Transverse colon (tissue), 4 donors: ENCODE measurements at places on chromosomes 6 and 20. TPM values are rescaled to one million over a fixed set of nuclear protein-coding genes. Genes with fewer than 3 reads are reported as not detected.

The DEF6 gene
- total RNA-seq, result 4.2 TPM

The OR2H2 gene
- not detected for total RNA-seq

- no peak for DNase-seq
These were observed 40.1 kb upstream of the BCAS1 start for GRCh38 chr20:54110457-54110856.

- DNase-seq, result no peak
These were observed 9.3 kb downstream of the COL9A3 start for GRCh38 chr20:62825986-62826645.

DNA sequence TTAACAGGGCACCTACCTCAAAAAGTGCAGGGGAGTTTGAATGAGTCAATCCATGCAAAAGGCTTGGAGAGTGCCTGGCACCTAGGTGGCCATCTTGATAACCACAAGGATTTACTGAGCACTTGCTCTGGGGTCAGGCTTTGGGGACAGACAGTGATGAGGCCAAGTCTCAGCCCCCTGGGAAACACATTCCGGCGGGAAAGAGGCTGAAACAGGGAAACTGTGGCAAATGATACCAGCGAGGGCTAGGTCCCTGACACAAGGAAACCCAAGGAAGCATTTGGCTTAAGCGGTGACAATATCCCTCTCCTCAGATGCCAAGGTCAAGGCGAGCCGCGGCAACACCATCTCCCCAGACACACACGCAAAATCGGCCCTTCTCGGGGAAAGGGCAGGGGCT, 527 bp upstream of the DOK5 start:
- DNase-seq, result no peak

DNA sequence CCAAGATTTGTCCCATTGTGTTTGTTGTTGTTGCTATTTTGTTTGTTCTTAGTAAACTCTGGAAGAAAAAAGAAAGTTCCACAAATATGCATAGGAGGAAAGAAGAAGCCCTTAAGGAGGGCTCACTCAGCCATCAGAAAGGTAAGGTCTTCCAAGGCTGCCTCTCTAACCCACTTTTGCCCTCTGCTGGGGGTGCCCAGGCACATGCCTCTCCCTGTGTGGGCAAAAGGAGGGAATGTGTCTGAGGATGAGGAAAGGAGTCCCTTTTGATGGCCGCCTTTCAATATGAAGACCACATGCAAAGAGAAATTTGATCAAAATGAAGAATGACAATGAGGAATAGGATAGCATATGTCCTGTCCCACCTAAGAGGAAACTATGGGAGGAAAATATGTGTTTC, 248.2 kb upstream of the POU3F2 start:
- DNase-seq, result no peak

GRCh38 chr20:42461965-42462593, 727.6 kb downstream of the PTPRT start:
- no peak for DNase-seq

DNA sequence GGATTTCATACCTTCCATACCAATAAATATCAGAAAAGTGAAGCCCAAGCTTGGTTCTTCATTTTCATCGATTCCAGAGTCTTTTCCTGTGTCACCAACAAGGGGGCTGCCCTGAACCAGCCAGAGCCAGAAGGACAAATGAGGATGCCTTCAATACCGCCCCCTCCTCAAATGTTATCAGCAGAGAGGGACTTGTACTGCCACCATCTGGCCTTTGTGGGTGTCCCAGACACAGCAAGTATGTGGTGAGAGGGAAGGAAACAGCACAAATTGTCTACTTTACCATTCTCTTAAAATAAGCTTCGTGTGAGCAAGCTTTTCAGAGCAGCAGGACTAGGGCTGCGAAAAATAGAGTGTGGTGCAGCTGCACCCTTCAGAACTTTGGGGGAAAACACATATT, 165.3 kb downstream of the SOBP start:
- DNase-seq, result no peak

DNA sequence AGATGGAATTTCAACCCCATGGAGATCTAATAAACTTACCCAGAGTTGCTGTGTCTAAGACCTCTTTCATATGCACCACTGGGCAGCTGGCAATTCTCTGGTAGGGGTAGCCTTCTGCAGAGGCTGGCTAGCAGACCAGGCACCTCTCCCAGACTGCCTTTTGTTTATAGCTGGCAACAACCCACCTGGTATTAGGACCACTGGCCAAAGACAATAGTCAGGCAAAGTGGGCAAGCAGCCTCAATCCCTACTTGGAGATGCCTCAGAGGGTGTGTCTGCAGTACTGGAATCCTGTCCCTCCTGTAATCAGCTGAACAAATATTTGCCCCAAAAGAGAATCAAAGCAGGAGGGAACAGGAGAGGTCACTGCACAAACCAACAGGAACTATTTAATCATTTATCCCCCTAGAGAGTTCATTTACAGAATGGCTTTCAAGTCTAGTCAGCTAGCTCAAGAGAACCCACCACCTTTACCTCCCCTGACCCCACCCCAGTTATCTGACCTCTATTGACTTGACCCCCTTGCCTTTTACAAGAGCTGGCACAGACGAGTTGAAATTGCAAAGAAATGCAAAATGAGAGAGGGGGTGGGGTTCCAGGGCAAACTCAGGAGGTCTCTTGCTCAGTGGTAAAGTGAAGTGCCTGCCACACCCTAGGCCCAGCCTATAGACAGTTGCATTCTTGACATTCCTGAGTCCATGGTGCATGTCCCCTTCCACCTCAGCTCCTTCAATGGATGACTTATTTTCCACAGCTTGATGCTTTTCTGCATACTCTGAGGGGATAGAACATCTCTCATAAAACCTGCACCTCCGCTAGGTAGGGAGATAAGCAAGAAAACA, 2.8 kb downstream of the BCL2L1 start:
- peak; percentile 42 for DNase-seq

DNA sequence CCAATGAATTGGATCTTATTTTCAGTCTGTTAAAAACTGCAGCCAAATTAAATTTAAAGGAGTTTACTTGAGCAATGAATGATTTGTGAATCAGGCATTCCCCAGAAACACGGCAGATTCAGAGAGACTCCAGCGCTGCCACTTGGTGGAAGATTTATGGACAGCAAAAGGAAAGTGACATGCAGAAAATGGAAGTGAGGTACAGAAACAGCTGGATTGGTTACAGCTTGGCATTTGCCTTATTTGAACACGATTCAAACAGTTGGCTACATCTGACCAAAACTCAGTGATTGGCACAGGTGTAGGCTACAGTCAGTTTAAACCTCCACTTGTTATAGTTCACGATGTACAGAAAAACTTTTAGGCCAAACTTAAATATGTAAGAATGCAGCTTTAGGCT, 257.6 kb upstream of the IMPG1 start:
- DNase-seq, result no peak

- DNase-seq, result no peak
These were observed 57.5 kb downstream of the NCOA3 start for GRCh38 chr20:47559141-47559540.

- no peak for DNase-seq
These were observed 23.5 kb downstream of the UCKL1 start for GRCh38 chr20:63932606-63933160.

- peak; percentile 59 for DNase-seq
These were observed 55.4 kb upstream of the EPHA7 start for GRCh38 chr6:93474733-93475179.
